ENCODE measurements at places on chromosomes 16 and 17.
A peak's percentile ranks its signal among the peaks of the same experiment; 100 is the strongest.

GRCh38 chr17:11539637-11540036 lies 58.6 kb upstream of the DNAH9 start:
- no peak for DNase-seq

GRCh38 chr16:2507052-2507659 lies 6.6 kb upstream of the ATP6V0C start:
- DNase-seq, result no peak

- DNase-seq, result no peak
These were observed at the start of gene C16orf54 for GRCh38 chr16:29745853-29746345. Gene C16orf54 (minus strand): TSS chr16:29745990. CDS start chr16:29744951, 1,039 bp downstream.

GRCh38 chr17:40415390-40415789 lies 2.3 kb downstream of the TOP2A start:
- peak; percentile 61 for DNase-seq

DNA sequence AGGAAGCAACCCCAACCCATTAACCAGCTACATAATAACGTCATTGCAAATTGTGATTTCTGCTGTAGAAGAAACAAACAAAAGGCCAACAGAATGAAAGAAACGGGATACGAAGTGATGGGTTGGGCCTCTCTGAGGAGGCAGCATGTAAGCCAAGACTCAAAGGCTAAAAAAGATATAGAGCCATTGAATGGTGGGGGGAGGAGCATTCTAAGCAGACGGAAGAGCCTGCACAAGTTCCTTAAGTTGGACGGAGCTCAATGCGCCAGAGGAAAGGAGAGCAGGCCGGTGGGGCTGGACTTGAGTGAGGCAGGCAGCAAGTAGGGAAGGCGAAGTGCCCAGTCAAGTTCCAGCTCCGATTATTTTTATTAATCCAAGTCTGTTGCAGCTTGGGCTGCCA lies 160.3 kb downstream of the SHISA9 start:
- no peak for DNase-seq

DNA sequence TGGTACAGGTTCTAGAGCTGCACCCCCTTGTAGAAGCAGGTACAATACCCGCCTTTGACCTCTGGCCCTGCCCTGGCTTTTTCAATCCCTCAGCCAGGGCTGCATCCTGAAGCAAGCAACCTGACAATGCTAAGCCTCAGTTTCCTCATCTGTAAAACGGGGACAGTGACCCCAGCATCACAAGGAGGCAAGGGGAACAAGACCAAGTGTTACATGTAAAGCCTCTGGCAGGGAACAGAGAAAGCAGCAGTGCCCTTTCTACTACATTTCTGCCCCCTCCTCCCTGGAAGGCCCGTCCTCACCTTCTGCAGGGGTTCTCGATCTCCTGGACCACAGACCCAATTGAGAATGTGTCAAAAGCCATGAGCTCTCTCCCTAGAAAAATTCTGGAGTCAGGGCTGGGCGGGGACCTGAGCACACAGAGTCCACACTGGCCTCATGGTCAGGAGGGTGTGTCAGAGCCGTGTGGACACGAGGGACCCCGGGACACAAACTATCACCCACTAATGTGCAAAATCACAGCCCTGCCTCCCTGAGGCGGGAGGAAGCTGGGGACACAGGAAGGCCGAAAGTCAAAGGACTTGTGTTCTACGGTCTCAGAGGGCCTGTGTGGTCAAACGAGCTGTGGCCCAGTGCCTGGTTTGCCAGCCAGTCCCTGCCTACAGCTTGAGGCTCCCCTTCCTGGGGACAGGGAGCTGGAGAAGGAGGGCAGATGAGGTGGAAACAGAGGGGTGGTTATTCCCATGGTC lies 27.5 kb downstream of the LRRC75A start:
- DNase-seq, result no peak

DNA sequence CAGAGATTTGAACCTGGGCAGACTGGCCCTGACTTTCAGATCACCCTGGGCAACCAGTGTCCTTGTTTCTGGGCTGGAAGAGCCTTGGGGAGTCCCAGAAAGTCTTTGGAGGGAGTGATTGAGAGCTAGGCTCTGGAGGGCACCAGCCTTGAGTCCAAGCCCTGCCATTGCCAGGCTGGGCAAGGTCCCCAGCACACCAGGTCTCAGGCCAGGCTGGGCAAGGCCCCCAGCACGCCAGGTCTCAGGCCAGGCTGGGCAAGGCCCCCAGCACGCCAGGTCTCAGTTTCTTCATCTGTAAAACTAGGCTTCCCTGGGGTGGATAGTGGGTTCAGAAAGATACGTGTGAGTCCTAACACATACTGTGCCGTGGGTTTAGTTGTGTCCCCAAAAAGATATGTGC lies 135.0 kb downstream of the IRF8 start:
- no peak for DNase-seq

GRCh38 chr16:80804056-80804525 lies 307 bp downstream of the CDYL2 start:
- peak; percentile 77 for DNase-seq

DNA sequence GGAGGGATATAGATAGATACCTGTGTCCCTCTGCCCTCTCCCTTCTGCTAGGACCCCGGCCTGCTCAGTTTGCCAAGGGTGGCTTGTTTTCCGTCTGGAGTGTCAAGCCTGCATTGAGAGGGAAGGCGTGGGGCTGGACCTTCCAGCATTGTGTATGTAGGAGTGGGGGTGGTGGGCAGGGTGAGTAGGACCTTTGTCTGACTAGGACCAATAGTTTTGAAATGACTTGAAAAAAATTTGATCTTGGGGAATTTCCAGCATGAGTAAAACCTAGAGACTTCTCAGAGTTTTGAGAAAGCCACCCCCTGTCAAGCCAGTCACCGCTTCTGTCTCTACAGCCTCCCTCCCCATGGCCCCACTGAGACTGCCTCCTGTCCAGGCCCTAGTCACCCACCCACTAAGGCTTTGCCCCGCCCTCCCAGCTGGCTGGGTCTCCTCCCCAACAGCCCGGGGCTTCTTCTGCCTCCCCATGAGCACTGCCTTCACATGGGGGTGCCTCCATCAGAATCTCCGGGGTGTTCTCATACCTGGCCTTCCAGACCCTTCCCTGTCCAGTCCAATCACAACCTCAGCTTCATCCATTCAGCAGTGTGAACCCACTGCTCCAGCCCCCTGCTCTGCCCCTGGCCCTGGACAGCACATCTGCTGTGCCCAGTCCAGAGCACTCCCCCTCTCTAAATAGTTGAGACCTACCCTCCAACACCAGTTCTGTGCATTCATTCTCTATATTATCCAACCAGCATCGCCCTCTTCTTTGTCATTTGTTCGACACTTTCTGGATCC lies 207.0 kb downstream of the MSI2 start:
- DNase-seq, result peak; percentile 70

- DNase-seq, result peak; percentile 31
These were observed 177.9 kb downstream of the SPECC1 start for GRCh38 chr17:20187049-20187448.

GRCh38 chr16:88058136-88058535 lies 106.9 kb downstream of the BANP start:
- DNase-seq, result no peak

DNA sequence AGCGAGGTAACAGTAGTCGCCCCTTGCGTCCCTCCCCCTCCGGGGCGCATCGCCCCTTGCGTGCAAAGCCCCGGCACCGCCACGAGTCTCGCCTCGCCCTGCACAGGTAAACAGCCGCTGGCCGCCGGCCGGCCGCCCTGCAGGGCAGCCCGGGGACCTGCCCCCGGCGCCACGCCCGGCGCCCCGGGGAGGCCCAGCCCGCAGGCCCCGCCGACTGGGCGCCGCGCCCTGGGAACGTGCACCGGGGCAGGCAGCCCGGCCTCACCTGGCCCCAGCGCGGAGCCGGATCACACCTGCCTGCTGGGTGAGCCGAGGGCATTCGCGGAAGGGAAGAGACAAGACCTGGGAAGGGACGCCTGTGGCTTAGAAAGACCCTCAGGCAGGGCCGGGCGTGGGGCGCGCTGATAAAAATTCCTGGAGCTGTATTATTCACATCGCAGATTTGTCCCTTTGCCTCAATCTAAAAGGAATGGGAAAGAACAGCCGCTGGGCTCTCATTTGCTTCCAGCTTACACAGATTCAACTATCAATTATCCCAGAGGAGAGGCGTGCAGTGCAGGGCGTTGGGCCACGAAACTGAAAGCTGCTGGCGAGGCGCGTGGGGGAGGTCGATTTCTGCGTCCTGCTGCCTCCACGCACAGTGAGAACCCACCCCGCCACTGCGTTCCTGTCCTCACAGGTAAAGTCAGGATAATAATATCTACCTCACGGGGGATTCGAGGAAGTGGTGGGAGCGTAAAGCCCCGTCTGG lies 451.9 kb downstream of the SLC39A11 start:
- DNase-seq, result no peak

DNA sequence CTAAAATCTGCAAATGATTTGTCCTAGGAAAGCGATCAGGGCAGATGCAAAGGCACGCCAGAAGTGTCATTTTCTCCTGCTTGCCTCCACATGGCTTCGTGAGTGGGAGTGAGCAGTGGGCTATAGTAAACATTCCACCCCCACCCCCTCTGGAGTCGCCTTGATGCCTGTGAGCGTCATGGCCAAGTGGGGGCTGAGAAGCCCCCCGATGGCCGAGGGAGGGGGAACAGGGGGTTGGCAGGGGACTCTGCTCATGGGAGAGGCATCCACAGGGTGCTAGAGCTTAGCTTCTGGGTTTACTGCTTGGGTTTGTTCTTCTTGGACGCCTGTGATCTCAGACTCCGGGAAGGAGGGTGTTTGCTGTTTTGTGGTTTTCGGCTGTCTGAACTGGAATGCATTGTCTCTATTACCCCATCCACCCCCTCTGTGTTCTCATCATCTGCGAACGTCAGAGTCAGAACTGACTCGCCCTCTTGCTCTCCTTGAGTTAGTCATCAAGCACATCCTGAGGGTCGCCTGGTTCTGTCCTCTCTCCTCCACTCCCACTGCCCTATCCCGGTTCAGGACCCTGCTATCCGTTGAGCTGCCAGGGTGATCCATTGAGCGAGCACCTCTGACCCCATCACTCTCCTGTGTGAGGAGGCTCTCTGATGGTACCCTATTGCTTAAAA lies 15.4 kb downstream of the TNS4 start:
- peak; percentile 93 for DNase-seq

- DNase-seq, result no peak
These were observed 264.4 kb upstream of the FOXF1 start for GRCh38 chr16:86245895-86246294.

GRCh38 chr17:79834565-79835469 lies 4.4 kb downstream of the CBX4 start:
- no peak for DNase-seq

GRCh38 chr17:82874011-82874835 lies 34.4 kb upstream of the ZNF750 start:
- DNase-seq, result no peak

DNA sequence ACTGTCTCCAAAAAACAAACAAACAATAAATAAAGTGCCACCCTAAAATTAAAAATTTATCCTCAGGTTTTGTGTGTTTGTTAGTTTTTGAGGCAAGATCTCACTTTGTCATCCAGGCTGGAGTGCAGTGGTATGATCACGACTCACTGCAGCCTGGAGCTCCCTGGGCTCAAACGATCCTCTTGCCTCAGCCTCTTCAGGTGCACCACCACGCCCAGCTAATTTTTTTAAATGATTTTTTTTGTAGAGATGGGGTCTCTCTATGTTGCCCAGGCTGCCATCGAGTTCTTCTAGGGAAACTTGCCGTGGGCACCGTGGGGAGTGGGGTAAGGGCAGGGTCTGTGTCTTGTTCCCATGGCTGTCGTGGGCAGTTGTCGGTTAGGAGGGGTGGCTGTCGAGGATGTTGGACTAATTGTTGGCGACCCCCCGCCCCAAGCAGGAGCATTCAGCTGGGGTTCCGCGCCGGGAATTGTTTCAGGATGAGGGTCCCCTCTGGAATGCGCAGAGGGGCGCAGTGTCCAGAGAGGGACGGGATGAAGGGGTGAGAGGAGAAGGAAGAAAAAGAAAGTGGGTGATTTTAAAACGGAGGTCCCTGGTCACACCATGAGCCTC lies 1.1 kb upstream of the RNF213 start:
- DNase-seq, result no peak

GRCh38 chr16:85582229-85582991 lies 30.7 kb upstream of the GSE1 start:
- no peak for DNase-seq

Data from GM03348 (cell line).